Urothelium cell line (cell line): ENCODE measurements at places on chromosomes 7 and 10.
A peak's percentile ranks its signal among the peaks of the same experiment; 100 is the strongest.

- peak; percentile 53 for DNase-seq
These were observed at the start of gene UPK3B for GRCh38 chr7:76509931-76510877. UPK3B (plus strand) TSS chr7:76510552; CDS start chr7:76510653, 101 bp downstream.

DNA sequence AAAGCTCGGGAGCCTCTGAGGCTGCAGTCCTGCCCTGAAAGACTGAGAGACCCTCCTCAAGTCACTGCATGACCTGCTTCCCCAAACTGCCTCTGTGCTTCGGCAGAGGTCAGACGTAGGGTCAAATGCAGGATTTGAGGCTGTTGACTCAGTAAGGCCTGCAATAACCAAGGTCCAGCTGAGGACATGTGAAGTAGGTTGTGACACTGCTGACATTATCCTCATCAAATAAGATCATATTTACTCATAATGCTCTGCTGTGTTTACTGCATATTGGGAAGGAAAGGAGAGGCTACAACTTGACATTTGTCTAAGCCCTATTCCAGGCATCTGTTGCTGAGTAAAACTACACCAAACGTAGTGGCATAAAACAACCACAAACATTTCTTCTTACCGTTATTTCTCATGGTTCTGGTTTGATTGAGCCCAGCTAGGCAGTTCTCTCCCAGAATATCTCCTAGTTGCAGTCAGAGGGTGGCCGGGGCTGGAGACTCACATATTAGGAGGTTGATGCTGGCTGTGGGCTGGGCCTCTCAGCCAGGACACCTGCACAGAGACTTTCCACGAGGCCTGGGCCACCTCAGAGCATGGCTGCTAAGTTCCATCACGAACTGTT lies 122.1 kb upstream of the STK17A start:
- DNase-seq: no peak

DNA sequence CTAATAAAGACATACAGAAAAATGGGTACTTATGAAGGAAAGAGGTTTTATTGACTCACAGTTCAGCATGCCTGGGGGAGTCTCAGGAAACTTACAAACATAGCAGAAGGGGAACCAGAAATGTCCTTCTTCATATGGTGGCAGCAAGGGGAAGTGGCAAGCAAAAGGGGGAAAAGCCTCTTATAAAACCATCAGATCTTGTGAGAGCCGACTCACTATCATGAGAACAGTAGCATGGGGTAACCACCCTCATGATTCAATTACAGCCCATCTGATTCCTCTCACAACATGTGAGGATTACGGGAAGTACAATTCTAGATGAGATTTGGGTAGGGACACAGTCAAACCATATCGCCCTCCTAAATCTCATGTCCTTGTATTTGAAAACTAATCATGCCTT lies 1305.4 kb upstream of the SORCS1 start:
- DNase-seq: no peak

DNA sequence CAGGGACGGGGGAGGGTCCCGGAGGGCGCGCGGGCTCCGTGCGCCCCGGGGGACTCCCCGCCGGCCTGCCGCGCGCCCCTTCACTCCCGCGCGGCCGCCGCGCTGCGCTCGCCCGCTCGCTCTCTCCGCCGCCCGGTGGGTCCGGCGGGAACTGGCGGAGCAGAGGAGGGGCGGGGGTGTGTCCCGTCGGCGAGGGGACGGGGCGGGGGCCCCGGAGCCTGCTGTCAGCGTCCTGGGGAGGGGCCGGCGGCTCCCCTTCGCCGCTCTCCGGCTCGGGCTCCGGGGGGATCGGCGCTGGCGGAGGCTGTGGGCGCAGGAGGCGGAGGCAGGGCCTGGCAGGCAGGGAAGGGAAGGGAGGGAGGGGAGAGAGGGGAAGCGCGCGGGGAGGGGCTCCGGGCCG lies at the start of gene SH3PXD2A:
Gene SH3PXD2A, minus strand, starts transcription at position 153 of the 400 bp plus-strand sequence. CDS start 310 bp downstream, outside the sequence.
- peak; percentile 82 for DNase-seq

DNA sequence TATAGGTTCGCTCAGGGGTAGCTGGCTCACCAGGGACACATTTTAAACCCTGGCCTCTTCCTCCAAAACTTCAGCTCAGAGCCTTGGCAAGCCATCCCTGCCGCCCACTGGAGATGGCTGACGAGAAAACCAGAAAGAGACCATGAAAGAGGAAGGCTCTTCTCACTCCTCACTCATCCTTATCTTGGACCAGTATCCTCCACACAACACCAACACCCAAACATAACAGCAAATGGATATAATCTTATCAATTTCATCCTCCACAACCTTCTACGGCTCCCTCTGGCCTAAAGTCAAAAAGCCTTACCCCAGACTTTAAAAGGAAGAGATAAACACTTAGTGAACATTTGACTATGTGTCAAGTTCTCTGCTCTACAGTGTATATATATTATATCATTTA lies 26.9 kb downstream of the DLG5 start:
- DNase-seq: no peak

DNA sequence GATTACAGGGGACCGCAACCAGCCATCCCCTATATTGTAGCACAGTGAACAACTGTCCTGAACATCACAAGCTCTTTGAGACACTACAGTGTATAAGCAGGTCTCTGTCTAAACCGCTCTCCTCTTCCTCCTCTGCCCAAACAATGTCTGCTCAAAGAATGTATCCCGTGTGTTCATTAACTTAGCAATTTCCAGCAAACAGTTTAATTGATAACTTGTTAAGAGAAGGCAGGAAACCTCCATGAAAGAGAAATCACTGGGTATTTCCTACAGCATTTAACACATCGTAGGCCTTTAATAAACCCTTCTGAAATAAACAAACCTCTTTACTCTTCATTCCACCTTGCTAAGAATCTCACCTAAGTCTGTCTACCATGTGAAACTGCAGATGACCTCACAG lies 1.5 kb downstream of the PMS2 start:
- no peak for DNase-seq

- DNase-seq: no peak
These were observed 78.0 kb upstream of the EGR2 start for GRCh38 chr10:62894156-62894555.

- no peak for DNase-seq
These were observed 180.7 kb upstream of the PFKP start for GRCh38 chr10:2886662-2887061.

- DNase-seq: no peak
These were observed 27.2 kb downstream of the HTR5A start for GRCh38 chr7:155097338-155097737.

DNA sequence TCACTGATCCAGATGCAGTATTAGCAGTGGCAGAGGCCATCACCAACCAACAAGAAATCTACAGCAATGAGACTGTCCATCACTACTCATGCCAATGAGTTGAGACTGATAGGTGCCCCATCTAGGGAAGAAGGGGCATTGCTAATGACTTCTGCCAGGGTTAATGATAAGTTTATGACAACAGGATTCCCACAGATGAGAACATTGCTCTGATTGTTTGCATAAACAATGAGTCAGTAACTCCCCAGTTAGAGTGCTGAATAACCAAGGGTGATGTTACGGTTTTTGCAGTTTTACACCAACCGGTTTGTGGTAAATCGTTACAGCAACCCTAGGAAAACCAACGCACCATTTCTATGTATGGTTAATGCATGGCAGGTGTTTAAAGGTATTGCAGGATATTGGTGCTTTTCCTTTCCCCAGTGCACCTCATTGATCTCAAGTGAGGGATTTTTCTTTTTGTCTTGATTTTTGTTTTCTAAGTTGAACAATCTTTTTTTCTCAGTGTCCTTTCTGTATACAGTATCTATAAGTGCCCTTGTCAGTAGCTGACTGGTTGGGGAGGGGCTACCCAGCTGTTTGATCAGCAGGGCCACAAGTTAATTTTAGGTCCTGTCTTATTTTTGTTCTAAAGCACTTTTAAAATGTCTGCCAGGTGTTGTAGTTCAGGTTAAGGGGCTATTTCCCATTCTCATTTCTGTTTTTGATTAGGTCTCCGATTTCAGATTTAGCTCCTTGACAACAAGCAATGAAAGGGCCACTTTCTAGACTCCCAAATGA lies 3.9 kb upstream of the CSGALNACT2 start:
- no peak for DNase-seq

GRCh38 chr7:38660427-38661099 lies 29.4 kb upstream of the AMPH start:
- DNase-seq: peak; percentile 26

- no peak for DNase-seq
These were observed 122.5 kb upstream of the MBL2 start for GRCh38 chr10:52895059-52895458.

DNA sequence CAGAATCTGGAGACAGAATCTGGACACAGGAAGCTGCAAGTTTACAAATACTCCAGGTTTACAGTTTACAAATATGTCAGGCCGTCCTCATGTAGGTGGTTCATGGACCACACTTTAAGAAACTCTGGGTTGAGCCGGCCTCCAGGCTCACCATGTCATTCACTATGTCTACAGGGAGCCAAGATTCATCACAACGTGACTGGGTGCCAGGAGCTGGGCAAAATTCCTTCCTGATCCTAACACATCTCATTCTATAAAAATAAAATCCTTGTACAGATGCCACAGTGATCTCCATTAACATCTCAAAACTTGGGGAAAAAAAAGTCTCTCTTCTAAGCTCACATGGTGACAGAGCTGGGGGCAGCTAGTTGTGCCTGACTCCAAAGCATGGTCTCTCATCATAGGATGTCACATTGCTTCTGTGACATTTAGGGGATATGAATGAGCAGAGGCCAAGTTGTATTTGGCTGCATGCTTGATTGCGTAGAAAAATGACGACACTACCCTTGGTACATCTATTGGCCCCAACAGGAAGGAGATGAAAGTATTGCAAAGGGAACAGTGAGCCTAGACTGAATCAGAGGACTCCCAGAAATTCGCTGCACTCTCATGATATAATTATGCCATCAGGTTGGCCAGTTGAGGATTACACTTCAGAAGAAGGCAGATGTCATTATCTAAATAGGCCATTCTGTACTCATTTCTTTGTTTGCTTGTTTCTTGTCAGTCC lies 35.9 kb downstream of the MTURN start:
- DNase-seq: no peak

DNA sequence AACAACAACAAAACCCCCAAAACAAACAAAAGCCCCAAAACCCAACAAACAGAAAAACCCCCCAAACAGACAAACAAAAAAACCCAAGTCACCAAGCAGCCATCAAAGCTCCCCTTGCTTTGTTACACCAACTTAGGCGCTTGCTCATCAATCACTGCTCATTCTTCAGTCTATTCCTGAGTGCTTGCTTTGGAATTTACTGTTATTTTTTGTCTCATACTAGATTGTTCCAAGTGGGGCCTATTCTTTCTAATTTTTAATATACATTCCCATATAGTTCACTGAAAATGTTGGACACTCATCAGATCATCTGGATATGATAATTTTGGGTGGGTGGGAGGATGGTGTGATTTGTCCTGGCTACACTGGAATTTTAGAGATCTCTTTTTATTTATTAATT lies 126.0 kb upstream of the JCAD start:
- no peak for DNase-seq

- no peak for DNase-seq
These were observed 52.5 kb downstream of the CDHR3 start for GRCh38 chr7:106015381-106016218.

GRCh38 chr7:79091661-79092060 lies 361.8 kb downstream of the MAGI2 start:
- DNase-seq: no peak

GRCh38 chr7:107751113-107751512 lies 7.2 kb downstream of the CBLL1 start:
- no peak for DNase-seq

- DNase-seq: no peak
These were observed 16.1 kb upstream of the SYPL1 start for GRCh38 chr7:106127984-106128780.

GRCh38 chr7:128781126-128781525 lies 5.5 kb upstream of the OPN1SW start:
- no peak for DNase-seq

DNA sequence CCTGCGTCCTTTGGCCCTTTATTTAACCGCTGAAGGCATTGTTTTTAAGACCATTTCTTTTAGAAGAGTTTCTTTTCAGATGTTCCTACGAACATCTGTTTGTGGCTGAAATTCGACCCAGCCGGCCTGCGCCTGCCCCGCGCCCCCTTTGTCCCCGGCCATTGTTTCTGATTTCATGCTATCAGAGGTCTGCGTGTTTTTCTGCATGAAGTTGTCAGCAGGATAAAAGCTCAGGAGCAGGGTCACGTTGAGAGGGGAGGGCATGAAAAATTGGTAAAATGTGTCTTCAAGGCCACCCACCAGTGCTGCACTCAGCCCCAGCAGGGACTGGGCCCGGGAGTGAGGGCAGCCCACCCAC lies 43.1 kb downstream of the NKX6-2 start:
- no peak for DNase-seq

DNA sequence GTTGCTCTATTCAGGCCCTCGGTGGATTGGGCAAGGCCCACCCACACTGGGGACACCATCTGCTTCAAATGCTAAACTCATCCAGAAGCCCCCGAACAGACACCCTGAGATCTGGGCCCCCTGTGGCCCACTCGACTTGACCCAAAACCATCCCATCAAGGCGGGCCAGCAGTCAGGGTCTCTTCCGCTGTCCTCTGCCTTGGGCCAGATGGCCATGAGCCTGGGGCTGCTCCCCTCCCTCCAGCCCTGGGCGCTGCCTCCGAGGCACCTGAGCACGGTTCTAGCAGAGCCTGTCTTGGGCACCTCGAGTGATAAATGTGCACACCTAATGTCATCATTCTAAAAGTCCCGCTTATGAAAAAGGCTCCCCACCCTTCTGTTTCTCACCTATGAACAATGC lies 449.4 kb downstream of the TCERG1L start:
- no peak for DNase-seq

DNA sequence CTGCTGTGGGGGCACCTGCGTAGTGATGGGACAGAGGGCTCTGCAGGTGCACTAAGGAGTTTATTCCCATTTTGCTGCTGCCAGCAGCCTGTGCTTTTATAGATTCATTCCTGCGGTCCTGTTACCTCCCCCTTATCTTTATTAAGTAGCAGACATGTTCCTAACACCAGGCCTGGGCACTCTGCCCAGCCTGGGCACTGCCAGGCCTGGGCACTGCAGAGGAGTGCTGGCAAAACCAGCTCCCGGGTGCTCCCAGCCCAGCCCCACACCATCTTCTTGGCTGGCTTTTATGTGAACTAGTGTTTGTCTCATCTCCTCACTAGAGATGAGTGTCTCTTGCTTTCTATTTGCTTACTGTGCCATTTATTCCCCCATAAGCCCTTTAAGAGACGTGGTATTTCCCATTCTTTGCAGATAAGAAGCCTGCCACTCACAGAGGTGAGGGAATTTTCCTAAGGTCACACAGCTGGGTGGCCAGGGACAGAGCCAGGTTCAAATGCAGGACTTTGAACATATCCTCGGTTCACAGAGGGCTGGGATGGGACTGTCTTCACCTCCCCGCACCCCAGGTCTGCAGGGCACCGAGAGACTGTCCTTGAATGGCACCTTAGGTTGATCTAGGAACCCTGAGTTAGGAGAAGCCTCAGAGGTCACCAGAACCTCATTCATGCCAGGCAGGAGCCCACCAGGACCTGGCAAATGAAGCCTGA lies 14.6 kb upstream of the DRGX start:
- no peak for DNase-seq

- no peak for DNase-seq
These were observed 507 bp downstream of the SAR1A start for GRCh38 chr10:70169649-70170364.

DNA sequence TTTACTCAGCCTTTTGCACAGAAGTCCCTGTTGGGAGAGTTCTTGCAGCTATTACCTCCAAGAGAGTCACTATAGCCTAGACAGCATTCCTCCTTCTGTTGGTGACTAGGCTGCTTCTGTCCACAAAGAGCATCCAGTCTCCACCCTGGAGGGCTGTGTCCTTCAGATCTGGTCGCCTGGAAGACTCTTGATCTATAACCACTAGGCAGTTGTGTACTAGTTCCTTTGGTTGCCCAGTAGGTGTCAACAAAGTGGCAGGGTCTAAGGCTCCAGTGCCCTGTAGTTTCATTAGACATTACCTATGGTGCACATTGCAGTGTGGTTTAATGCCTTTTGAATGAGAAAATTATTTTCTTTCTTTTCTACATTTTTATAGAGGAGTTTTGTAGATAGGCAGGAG lies 11.3 kb upstream of the AKR1C2 start:
- DNase-seq: no peak
